Stimulated activated CD4-positive, alpha-beta T cell treated with anti-CD3 and anti-CD28 coated beads, Interleukin-2, amount 100 ng/mL, for 24 hours (primary cell): ENCODE measurements at places on chromosomes 16 and 17.

- no peak for DNase-seq
These were observed 9.7 kb downstream of the HNF1B start for GRCh38 chr17:37735165-37735564.

DNA sequence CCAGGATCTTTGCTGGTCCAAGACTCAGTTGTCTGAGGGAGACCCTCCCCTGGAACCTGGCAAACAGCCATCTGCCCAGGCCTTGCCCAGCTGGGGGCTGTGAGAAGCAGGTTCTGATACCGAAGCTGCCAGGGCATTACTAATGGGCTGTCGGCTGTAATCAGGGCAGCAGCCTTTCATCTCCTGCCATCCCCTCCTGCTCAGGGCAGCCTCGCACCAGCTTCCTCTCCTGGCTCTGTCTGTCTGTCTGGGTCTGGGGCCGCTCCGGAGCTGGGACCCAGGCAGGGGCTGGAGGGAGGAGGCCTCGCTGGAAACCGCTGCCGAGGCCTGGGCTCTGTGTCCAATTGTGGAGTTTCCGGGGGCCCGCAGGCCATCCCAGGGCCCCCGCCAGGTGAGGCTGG lies 21.6 kb upstream of the BRD7 start:
- DNase-seq, result no peak

GRCh38 chr17:59504821-59505220 lies 60.6 kb upstream of the DHX40 start:
- no peak for DNase-seq

- DNase-seq, result no peak
These were observed 4.3 kb upstream of the CCDC154 start for GRCh38 chr16:1448536-1449116.

DNA sequence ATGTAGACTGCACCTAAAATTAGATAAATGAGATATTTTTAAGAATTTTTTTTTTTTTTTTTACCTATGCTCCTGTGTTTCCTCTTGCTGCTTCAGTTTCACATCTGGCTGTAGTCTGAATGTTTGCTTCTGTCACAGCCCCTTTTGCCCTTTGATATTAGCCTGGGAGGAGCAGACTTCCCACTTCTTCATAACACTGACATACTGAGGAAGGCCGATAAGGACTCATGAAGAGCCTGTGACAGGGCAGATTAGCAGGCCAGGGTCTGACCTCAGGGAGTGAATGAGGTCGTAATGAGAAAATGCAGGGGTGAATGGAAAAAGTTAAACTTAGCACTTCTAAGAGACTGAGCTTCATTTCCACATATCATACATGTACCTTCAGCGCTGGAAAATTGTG lies at the start of gene SLFN14:
SLFN14 (minus strand) TSS at position 117 of the 400 bp plus-strand sequence. CDS start 2,757 bp downstream, outside the sequence.
- DNase-seq, result no peak
